NCI-H187 treated with DMSO at 0.1 percent for 48 hours (cell line): ENCODE measurements at places on chromosomes 16 and 17.

- DNase-seq = no peak
Measured at GRCh38 chr17:44111777-44112176, 11.7 kb downstream of the HDAC5 start.

DNA sequence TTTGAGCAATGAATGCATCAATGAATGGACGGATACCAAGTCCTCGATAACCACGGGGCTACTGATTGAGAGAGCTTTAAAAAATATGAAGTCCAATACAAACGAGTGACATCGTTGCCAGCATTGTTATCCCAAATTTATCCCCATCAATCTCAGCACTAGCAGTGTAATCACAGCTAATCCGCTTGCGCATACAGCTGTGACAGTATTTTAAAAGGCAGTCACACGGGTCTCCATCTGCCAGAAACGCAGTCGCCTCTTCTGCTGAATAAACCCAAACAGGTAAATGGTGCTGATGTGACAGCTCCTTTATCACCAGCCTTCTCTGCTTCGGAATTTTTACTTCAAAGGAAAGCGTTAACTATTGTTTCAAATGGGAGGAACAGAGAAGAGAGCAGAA is 311.1 kb downstream of the XYLT1 start:
- no peak for DNase-seq

DNA sequence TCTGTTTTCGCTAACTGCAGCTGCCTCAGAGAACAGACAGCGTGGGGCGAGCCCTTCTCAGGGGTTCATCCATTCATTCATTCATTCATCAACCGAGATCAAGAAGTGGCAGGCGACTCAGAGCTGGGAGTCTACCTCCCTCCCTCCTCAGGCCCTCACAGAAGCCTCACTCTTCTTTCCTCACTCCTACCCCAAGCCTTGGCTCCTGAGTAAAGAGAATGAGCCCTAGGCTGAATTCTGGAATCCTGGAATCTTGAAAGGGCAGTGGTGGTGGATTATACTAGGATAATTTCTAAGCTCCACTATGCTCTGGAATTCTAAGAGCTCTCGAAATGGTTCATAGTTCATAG is 2.3 kb upstream of the DLX3 start:
- DNase-seq = no peak

GRCh38 chr17:72691017-72691416 is 401.5 kb downstream of the SLC39A11 start:
- no peak for DNase-seq

DNA sequence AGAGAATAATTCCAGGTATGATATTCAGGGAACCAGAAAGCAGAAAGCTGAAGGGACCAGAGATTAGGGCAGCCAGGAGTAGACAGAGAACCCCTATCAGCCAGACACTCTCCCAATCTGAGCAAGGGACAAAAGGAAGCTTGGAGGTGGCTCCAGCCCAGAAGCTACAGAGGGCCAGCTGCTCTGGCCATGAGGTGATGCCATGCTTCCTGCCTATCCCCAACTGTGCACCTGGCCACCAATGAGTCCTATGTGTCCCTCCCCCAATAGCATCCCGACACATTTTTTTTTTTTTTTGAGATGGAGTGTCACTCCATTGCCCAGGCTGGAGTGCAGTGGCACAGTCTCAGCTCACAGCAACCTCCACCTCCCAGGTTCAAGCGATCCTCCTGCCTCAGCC is 30.0 kb downstream of the NSMCE1 start:
- no peak for DNase-seq

DNA sequence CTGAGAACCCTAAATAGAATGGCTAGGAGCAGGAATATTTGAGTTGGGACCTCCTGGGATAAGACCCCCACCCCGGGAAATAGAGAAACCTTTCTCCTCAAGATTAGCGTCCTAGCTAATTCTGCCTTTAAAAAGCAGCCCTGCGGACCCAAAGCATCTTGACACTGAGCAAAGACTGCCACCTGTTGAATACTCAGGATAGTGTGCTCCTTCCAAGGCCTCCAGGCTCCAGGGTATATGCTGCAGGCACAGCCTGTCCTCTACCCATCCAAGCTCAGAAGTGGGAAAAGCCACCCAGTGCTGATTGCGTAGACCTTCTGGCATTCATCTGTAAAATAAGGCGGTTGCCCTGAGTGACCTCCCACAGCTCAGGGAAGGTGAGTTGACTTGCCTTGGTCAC is 456.2 kb upstream of the DYNLRB2 start:
- DNase-seq = peak; percentile 32

DNA sequence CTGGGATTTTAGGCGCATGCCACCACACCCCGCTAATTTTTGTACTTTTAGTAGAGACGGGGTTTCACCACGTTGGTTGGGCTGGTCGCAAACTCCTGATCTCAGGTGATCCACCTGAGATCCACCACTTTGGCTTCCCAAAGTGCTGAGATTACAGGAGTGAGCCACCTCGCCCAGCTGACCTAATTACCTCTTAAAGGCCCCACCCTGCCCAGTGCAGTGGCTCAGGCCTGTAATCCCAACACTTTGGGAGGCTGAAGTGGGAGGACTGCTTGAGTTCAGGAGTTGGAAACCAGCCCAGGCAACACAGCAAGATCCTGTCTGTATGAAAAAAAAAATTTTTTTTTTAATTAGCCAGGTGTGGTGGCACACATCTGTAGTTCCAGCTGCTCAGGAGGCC is 2.9 kb upstream of the COASY start:
- no peak for DNase-seq

DNA sequence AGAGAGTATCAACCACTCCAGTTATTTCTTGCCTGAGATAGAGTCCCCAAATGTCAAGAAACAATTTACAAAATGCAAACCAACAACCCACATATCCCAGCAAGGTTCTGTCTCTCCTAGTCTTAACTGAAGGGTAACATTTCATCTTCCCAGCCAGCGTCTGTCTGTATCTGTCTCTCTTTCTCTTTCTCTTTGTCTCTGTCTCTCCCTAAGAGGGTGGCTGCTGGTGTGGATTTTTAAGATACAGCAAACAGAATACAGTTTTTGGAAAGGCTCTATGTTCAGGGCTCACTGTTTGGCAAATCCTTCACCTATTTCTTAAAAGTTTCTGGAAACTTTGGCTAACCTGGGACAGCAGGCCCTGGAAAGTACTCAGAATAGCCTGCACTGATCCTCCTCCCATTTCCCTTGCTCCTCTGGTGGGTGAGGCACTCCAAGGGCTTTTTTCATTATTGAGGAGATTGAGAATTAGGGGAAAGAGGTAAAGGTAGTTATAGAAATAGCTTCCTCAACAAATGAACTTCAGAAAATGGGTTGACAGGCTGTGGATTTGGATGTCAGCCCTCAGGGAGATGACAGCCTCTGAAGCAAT is 6.2 kb downstream of the HOXB4 start:
- DNase-seq = no peak

- DNase-seq = no peak
Measured at GRCh38 chr16:649631-650030, 466 bp downstream of the WDR90 start.

GRCh38 chr17:55513885-55514590 is 2.8 kb upstream of the SMIM36 start:
- no peak for DNase-seq

DNA sequence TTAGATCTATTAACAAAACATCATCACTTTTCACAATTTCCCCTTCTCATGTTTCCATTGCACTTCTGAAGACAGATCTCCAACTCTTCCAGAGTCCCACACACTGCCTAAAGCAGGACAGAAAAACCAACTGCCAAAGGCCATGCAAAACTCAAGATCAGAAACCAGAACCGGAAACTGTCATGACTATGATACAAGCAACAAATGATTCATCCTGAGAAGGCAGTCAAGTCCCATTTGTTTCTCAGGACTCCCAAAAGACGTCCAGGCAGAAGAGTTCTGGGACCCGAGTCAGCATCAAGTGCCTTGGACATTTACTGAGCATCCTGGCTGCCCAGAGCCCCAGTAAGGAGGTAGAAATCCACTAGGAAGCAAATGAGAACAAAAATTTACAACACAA is 38.8 kb downstream of the ERN1 start:
- DNase-seq = no peak

DNA sequence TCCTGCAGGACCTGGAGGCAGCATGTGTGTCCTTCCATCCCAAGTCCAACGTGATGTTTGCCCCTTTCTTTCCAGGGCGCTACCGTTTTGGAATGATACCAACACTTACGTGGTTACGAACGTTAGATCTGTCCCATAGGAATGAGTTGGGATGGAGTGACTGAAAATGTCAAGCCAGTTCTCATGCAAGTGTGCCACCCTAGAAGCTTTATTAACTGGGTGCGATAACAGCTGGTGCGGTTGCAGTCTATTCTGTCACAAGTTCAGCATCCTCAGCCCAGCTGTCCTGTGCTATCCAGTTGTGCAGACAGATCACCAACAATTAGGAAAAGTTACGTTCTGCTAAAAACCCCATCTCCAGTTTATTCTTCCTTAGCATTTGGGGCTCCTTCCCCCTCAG is 52.5 kb downstream of the BANP start:
- DNase-seq = no peak

- no peak for DNase-seq
Measured at GRCh38 chr17:59766491-59766890, 59.0 kb downstream of the VMP1 start.

DNA sequence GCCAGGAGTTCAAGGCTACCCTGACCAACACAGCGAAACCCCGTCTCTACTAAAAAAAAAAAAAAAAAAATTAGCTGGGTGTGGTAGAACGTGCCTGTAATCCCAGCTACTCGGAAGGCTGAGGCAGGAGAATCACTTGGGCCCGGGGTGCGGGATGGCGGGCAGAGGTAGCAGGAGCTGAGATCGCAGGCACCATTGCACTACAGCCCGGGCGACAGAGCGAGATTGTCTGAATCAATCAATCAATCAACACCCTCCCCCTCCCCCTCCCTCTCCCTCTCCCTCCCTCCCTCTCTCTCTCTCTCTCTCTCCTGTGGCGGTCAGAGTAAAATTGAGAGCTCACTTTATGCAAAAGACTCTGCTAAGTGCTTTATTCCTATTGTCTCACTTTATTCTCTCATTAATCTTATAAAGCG is 1.2 kb downstream of the HSDL1 start:
- no peak for DNase-seq

- no peak for DNase-seq
Measured at GRCh38 chr16:1708083-1708767, 2.2 kb downstream of the MAPK8IP3 start.

DNA sequence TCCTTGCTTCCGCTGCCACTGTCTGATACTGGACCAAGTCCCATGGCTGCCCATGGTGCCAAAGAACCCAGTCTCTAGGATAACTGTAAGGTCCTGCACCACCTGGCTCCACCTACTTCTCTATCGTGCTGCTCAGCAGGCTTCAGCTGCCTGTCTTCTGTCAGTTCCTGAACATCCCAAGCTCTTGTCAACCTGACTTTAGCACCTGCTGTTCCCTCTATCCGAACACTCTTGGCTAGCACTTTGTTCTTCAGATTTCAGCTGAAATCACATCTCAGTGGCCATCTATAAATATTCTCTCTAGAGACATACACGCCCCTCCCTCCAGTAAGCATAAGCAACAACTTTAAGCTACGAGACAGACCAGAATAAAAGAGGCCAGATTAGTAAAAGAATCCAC is 15.0 kb upstream of the TMEM101 start:
- no peak for DNase-seq

GRCh38 chr16:85430523-85431421 is 182.3 kb upstream of the GSE1 start:
- no peak for DNase-seq

DNA sequence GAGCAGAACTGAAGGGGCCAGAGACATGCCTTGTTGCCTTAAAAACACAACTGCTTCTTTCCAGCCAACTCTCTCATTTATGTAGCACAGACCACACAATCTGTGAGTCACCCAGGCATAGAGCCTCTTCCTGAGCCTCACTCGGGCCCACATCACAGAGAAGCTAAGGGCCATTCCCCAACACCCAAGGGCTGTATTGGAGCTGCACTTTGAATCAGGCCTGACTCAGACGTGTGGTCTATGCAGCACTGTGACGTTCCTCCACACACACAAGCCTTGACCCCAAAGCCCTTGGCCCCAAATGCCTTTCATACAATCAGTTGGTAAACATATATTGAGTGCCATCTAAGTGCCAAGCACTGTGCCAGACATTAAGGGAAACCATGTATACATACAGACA is 308.9 kb upstream of the DYNLRB2 start:
- no peak for DNase-seq

DNA sequence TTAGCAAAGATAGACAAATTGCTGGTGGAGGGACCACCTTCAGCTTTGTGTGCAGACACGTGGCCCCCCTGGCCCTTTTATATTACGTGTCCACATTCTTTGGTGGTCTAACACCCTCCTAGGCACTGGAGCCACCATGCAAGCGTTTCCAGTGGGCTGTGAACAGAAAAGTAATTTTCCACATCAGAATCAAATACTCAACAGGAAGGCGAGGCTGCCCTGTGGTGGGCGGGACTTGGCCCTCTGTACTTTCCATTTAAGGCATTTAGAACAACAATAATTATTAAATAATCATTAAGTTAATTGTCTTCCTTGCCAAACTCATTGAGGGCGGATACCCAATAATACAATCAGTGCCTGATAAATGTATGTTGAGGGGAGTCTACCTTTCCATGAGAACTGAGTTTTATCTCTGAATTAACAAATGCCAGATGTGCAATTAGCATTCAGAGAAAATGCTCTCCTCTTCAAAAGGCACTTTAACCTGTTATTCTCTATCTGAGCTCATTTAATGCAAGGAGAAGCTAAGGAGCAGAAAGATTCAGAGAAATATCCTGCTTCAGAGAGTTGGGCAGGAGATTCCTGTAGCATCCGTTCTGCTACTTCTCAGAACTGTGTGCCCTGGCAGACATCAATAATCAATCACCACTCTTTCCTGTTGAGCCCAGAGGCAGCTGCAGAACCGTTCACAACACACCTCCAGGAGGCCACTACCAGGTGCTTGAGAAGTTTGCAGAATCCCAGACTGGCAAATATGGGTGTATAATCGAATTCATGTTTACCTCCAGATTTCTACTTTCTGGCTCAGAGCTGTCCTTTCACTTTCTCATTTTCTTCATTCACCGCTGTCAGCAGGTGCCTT is 109.4 kb downstream of the CMIP start:
- no peak for DNase-seq

DNA sequence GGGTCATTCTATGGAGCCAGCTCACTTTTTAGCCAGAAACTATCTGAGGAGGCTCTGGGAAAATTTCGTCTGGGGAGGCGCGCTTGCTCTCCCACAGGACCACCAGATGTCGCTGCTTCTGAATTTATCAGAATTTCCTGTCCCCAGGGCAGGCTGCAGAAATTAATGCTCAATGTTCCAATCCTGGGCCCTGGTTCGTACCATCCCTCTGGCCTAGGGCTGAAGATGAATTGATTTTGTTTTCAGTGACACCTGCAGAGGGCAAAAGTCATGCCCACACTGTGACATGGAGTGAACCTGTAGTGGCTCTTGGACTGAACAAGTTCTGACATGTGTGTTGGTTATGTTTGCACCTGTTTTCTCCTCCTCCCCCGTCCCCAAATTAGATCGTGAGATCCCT is 482.6 kb downstream of the NPIPA7 start:
- no peak for DNase-seq

- no peak for DNase-seq
Measured at GRCh38 chr17:46742565-46743270, 75.8 kb downstream of the WNT3 start.

DNA sequence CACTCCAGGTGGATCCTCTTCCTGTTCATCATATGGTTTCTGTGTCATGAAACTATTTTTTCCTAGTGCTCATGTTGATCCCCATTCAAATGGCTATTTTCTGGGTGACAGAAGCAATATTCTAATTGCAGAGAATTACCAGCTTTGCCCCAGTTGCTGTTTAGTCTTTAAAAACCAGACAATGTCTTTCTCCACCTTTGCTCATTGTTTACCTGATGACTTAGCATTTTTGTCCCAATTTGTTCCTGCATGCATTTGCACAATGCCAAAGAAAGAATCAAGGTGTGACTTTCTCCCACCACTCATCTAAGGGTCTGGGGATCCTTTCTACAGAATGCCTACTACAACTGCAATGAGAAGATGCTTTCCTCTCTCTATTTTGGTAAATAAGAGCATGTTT is 439.9 kb upstream of the MAF start:
- no peak for DNase-seq
